ENCODE measurements at places on chromosomes 5 and 9.

GRCh38 chr9:20714442-20715415 is 30.7 kb downstream of the FOCAD start:
- ATAC-seq, result no peak

- peak; percentile 45 for ATAC-seq
Observed at GRCh38 chr9:2367970-2368369, 253.6 kb upstream of the VLDLR start.

GRCh38 chr5:4420177-4420576 is 720.0 kb upstream of the ADAMTS16 start:
- no peak for ATAC-seq

- no peak for ATAC-seq
Observed at GRCh38 chr5:55042886-55043285, 18.8 kb downstream of the GZMK start.

Data from stimulated activated memory B cell treated with anti-CD40 and anti-IgM and Interleukin-4, amounts not matched to agents 10 μg/mL and 1 μg/mL and 100 μg/mL, for 72 hours (primary cell).